ENCODE measurements at places on chromosomes 7 and 10. TPM values are rescaled to one million over a fixed set of nuclear protein-coding genes. Genes with fewer than 3 reads are reported as not detected.

DNA sequence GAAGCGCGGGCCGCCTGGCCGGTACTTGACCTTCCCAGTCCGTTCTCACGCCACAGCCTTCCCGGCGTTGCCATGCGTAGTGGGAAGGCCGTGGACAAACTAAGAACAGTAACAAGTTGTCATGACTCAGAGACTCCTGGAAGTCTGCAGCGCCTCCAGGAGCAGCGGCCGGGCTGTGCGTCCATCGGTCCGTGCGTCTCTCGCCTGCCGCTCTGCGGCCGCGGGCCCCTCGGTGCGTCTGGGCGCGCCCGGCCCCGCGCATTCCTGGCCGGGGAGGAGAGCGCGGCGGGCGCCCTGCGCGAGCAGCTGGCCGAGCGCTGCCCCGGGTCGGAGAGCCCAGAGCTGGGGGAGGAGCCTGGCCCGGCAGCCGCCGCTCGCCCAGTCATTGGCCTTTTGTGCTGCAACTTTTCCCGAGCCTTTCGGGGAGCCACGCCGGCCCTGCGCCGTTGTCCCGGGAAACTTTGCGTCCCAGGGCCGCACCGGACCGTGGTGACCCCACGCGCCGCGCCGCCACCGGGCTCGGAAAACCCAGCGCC lies 123.7 kb downstream of the TACC2 start:
- DNase-seq = peak; percentile 81

DNA sequence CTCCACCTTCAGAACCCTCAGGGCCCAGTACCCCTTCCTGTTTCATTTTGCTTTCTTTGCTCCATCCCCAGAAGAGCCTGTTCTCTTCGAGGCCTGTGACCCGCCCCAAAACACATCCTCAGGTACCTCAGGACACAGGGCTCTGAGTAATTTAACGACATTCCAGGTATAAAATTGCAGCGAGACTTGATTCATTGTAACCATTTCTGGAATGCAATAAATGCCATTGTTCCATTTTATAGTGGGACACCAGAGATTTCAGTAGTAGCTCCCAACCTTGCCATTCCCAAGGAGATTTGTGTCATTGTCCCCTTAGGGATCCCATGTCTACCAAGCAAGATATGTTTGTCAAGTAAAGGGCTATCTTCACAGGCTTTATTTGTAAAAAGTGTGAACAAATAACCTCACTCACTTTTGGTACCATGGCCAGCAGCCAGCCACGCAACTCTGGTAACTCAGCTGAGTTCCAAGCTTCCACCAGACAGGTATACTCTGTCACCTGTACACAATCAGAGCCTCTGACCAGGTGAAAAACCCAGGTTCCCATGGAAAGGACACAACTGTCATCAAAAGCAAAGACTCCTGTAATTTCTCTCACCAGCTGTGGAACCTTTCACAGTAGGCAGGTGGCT lies 441.3 kb downstream of the PLXNA4 start:
- no peak for DNase-seq

DNA sequence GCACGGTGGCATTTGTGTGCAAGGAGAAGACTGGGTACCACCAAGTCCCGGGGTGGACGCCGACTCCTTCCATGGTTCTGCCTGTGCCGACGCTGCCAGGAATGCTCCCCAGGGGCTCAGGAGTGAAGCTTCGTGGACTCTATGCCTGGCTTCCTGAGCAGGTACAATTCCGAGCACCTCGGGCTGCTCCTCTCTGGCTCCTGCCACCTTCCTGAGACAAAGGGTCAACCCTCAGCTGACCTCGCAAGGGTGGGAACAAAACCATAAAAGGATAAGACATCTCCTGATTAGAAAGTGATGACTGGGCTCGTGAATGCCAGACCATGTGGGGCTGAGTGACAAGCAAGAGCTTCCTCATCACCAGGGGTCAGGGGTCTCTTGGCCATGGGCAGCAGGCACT lies 31.8 kb downstream of the CALML3 start:
- no peak for DNase-seq

DNA sequence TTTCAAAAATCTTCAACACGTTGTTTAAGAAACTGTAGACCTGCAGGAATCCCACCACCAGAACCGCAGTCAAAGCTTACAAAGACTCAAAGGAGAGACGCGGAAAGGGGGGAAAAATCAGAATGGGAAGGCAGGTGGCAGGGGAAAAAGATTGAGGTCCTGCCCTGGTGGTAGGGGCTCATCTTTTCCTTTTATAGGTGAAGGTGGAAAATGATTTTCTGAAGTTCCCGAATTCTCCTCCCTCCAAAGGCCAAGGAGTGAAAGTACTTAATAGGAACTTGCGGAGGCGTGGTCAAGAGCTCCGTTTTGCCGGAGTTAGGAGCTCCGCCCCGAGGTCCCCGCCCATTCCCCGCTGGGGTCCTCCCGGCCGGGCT lies 724 bp downstream of the BBIP1 start:
- peak; percentile 96 for DNase-seq

GRCh38 chr7:94507962-94508361 lies 1.6 kb upstream of the CASD1 start:
- no peak for DNase-seq

- DNase-seq = no peak
These were observed 5.8 kb upstream of the CYP3A7 start for GRCh38 chr7:99740573-99741440.

The PSD gene
- total RNA-seq = 3.4 TPM

The TSPAN13 gene
- 18.7 TPM for total RNA-seq
